ENCODE measurements at places on chromosomes 4 and X.

DNA sequence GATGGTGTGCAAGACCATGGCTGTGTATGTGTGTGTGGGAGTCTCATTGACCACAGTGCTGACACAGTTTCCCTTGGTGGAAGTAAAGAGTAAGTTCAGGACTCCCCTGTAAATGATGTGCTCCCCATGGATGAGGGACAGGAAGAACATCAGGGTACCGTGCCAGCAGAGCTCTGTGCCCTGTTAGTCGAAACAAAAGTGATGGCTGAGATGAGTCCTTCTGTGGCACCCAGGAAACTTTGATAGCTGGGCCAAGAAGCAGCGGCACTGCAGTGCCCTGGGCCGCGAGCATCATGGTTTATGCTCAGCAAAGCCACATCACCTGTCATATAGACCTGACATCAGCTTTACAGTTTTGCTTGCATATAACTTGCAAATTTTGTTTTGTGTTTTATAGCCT, 61.4 kb upstream of the CLDN34 start:
- no peak for DNase-seq

- no peak for DNase-seq
Measured at GRCh38 chr4:99968330-99968729, 18.3 kb upstream of the H2AZ1 start.

DNA sequence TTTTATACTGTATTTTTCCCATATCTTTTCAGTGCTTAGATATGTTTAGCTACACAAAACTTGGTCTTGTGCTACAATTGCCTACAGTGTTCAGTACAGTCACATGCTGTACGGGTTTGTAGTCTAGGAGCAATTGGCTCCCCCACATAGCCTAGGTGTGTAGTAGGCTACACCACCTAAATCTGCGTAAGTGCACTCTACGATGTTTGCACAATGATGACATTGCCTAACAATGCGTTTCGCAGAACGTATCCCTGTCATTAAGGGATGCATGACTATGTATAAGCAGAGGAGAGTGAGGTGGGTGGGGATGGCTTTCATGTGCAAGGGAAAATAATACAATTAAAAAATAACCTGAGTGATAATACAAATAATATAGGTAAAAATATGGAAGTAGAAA, 131.4 kb downstream of the GBA3 start:
- DNase-seq: no peak

GRCh38 chr4:175457956-175458355, 354.1 kb downstream of the GPM6A start:
- DNase-seq: no peak

- DNase-seq: no peak
Measured at GRCh38 chr4:125084608-125085007, 230.1 kb upstream of the FAT4 start.

- no peak for DNase-seq
Measured at GRCh38 chr4:45650545-45650944, 473.3 kb downstream of the GABRG1 start.

DNA sequence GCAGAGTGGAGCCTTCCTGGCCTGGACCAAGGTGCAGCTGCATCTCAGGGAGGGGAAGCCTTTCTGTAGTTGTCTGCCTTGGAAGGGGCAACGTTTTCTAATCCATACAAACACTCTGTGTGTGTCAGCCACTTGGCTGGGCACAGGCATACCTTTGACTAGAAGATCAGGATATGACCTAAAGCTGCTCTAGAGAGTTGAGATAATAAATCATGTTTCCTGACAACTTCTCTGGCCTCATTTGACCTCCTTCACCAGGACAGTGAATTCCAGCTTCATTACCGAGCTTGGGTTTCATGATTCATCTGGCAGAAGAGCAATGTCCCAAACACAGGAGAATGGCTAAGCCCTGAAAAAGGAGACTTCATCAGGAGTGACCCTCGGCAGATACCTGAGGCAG, 89.6 kb upstream of the KIT start:
- DNase-seq: no peak

- DNase-seq: no peak
Measured at GRCh38 chrX:46268412-46268811, 276.8 kb downstream of the ZNF674 start.

DNA sequence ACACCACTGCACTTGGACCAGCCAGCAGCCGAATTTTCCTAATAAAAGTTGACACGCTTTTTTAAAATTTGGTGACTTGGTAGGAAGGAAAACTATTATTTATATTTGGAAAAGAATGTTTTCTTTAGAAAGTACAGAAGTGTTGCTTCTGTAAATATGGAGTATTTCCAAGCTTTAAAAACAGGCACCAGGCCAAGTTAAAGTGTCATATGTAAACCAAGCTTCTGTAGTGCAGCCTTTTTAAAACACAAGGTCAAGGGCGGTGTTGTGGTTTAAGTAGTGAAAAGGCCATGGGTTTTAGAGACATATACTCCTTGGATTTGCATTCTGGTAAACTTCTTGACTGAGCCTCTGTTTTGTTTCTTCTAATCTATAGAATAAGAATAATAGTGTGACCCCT, 62.7 kb downstream of the TRIM2 start:
- no peak for DNase-seq

GRCh38 chr4:64581422-64581821, 172.2 kb upstream of the TECRL start:
- DNase-seq: no peak
